Activated CD8-positive, alpha-beta memory T cell treated with anti-CD3 and anti-CD28 coated beads for 1 hour (primary cell): ENCODE measurements at places on chromosomes 3 and 15.

DNA sequence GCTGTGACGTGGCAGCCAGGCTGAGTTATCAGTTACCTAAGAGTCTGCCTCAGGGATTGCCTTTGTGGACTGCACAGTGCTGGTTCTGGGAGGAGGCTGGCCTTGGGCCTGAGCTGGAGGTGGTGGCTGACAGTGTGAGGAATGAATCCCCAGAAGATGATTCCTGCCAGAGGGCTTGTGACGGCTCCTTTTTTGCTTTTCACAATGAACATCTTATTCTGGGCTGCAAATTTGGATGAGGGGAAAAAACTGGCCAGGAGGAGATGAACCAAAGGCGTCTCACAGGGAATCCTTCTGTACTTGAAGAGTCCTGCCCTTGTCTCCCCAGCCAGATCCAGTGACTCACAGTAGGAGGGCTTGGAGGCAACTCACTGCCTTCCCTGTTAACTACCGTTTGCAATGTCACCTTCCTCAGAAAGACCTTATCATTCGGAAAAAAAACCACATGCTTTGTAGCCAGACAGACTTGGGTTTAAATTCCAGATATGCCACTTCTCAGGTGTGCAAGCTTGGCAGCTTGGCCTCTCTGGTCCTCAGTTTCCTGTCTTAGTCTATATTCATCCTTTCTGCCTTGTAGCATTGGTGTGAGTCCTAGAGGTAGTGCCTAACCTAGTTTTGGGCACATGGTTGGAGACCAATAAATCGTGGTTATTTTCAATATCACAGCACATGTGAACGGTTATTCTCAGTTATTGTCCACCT lies 19.1 kb downstream of the ST6GAL1 start:
- no peak for DNase-seq

GRCh38 chr3:95343767-95344166 lies 1280.9 kb downstream of the NSUN3 start:
- DNase-seq: no peak

DNA sequence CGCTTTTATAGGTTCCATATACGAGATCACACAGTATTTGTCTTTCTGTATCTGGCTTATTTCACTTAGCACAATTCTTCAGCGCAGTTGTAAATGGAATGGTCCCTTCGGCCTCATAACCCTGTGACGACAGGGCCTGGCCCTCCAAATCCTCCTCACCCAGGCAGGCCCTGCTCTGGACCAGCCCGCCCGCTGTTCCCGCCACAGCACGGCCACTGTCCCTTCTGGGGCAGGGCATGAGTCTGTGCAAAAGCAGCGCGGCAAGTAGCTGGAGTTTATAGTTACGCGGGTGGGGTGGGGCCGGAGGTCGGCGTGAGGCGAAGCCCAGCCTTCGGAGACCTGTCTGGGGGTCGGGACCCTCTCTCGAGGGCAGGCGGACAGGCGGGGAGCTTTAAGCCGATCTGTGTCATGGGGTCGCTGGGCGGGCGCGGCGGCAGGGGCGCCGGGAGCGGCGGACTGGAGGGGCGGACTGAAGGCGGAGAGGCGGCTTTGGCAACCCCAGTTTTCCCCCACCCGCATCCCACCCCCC lies 543 bp downstream of the ARPIN start:
- no peak for DNase-seq

GRCh38 chr3:157999246-157999645 lies 107.0 kb downstream of the SHOX2 start:
- no peak for DNase-seq

DNA sequence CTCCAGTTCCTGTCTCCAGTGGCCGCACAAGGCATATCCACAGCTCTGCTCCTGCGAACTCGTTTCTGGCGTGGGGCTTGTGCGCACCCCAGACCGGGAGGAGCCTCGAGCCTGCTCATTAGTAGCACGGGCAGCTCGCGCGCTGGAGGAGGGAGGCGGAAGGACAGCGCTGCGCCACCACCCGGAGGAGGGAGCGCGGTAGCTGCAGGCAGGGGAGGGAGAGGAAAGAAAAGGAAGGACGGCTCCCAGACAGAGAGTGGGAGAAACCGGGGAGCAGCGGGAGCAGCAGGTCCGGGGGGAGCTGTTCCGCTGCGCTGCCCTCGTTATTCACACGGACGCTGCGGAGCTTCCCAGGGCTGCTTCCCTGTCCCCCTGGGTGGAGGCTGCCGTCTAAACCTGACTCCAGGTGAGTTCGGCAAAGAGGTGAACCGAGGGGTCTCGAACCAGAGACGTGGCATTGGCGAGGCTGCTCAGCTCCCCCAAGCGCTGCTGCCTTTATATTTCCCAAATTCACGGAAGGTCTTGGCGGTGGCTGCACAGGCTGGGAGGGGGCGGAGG lies 121.3 kb upstream of the ZNF717 start:
- no peak for DNase-seq

GRCh38 chr3:153976891-153977554 lies 144.2 kb upstream of the ARHGEF26 start:
- no peak for DNase-seq

- no peak for DNase-seq
Measured at GRCh38 chr3:48694610-48695392, 9.1 kb upstream of the NCKIPSD start.

- DNase-seq: no peak
Measured at GRCh38 chr15:29704950-29705597, 117.2 kb downstream of the TJP1 start.

DNA sequence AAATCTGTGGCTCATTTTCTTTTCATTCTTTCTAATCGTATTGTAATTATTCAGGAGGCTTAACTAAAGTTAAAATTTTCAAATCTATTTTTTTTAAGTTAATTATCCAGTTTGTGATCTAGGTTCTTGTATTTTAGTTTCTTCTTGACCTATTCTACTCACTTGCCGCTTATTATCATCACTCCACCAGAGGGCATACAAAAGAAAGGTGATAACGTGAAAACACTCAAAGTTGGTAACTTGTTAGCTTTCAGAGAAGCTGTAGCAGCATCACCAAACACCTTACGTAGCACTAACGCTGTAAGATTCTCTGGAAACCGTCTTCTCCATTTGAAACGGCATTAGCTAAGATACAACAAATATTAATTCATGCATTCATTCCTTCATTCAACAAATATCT lies 4.8 kb downstream of the GNB4 start:
- DNase-seq: no peak

DNA sequence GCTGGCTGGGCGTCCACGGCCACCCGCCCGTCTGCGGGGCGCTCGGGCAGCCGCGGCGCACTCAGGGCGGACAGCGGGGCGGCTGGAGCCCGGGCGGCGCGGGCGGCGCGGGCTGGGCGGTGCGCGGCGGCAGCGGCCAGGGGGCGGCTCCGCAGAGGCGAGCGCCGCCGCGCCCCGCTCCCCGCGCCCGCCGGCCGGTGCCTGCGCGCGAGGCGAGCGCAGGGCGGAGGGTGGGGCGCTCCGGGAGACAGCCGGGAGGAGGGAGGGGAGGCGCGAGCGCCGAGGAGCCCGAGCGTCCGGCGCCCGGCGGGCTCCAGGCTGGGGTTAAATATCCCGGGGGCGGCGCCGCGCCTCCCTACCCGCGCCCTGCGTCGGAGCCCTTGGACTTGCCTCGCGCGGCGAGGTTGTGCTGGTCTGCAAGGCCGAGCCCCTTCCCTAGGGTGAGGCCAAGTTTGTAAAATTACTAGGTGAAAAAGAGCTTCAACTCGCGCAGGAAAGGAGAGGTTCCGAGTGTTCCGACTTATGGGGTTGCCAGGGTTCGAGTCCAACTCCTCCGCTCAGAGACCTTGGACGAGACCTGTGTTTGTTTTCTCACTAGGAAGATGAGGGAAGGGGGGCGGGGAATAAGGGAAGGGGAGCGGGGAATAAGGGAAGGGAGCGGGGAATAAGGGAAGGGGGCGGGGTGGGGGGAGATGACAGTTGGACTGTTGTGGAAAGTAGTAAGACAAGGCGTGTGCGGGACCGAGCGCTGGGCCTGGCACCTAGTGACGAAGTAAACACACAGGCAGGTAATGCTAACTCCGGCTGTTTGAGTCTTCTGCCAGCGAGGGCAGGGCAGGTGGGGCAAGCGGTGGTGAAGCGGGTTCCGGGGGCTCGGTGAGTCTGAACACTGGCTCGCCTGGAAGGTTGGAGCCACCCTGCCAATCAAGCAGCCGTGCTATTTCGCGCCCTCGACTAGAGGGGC lies at the start of gene TNFAIP8L3:
TNFAIP8L3 (minus strand) TSS at position 301 of the 964 bp plus-strand sequence. CDS start 311 bp downstream, outside the sequence.
- no peak for DNase-seq

DNA sequence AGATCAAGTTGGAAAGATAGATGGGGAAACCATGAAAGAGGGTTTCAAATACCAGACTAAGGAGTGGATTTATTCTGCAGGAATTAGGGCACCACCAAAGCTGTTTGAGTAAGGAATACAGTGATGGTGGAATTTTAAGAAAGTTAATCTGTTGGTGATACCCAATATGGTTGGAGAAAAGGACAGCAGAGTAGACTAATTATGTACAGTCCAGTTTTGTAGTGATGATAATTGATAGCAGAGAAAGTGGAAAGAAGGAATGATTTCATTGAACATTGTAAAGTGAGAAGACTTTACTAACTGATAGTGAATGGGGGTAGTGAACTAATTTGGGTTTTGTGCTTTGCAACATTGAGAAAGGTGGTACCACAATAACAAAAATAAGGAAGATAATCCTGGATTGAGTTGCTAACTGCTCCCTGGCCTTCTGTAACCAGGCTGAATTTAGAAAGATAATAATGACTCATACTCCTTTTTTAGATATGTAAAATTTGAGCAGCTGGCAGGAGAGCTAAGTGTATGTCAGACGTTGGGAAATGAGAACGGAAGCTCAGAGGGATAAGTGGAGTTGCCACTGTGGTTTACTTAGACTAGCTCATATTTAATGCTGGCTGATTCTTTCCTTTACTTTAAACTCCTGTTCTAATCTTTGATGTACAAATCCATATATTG lies 16.9 kb downstream of the TCAIM start:
- DNase-seq: no peak

DNA sequence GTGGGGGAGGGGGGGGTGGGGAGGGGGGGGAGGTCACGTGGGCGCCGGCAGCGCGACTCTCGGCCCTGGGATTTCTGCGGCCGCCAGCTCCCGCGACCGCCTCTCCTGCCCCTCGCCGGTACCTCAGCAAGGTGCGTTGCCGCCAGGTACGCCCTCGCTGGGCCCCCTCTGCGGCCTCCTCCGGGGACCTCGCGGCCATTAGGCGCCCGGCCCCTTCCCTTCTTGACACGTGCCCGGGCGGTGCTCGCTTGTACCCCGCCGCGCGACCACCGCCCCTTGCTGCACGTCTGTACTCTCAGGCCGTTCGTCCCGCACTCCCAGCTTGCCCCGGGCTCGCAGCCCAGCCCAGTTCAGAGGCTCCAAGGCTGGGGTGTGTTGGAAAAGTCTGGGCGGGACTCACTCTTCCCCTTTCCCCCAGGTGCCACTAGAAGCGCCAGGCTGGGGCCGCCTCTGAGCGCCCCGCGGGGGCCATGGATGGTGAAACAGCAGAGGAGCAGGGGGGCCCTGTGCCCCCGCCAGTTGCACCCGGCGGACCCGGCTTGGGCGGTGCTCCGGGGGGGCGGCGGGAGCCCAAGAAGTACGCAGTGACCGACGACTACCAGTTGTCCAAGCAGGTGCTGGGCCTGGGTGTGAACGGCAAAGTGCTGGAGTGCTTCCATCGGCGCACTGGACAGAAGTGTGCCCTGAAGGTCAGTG lies at the start of gene MAPKAPK3:
MAPKAPK3 (plus strand) TSS at position 56 of the 696 bp plus-strand sequence; CDS start at position 471, 415 bp downstream.
- no peak for DNase-seq

DNA sequence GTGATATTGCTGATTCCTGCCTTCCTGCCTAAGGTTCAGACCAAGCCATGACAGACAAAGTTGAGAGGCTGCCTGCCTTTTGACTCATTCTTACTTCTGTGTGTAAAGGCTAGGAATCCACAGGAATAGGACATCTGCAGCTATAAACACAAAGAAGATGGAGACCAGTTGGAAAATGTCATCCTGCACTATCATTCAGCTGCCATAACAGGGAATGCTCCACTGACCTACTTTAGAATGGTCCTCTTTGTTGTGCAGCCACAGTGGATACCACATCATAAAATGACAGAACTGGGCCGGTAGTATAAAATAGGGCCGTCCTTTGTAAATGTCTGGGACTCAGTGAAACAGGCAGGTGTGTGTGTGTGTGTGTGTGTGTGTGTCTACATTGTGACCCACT lies 75.1 kb downstream of the STAC start:
- no peak for DNase-seq

- no peak for DNase-seq
Measured at GRCh38 chr15:93331545-93332167, 242.6 kb upstream of the RGMA start.

DNA sequence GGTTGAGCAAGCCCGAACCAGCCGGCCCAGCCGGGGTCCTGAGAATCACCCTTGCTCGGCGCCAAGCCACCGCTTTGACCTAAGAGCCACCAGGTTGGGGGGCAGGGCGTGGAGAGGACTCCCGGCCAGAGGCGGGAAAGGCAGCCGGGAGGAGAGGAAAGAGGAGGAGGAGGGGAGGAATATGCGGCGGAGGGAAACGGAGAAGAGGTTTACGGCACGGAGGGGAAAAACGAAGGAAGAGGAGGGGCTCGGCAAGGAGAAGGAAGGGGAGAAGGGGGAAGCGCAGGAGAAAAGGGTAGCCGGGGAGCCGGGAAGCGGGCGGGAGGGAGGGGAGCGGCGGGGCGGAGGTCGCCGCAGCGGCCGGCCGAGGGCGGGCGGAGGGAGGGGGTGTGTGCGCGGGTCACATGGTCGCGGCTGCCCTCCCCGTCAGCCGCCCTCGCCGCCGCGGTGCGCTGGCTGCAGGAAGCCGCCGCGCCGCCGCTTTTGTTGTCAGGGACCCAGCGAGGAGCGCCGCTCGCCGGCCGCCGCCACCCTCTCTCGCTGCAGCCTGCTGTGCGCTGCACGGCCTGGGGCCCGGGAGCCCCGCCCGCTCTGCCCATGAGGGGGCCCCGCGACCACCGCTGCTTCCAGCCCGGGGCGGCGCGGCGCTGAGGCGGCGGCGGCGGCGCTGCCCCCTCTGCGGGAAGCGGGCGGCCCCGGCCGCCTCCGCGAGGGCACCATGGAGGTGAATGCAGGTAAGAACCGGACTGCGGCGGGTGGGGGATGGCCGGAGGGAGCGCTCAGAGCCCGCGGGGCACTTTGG lies at the start of gene NR1D2:
NR1D2 (plus strand) TSS at position 426 of the 802 bp plus-strand sequence; CDS start at position 719, 293 bp downstream.
- DNase-seq: peak; percentile 56

DNA sequence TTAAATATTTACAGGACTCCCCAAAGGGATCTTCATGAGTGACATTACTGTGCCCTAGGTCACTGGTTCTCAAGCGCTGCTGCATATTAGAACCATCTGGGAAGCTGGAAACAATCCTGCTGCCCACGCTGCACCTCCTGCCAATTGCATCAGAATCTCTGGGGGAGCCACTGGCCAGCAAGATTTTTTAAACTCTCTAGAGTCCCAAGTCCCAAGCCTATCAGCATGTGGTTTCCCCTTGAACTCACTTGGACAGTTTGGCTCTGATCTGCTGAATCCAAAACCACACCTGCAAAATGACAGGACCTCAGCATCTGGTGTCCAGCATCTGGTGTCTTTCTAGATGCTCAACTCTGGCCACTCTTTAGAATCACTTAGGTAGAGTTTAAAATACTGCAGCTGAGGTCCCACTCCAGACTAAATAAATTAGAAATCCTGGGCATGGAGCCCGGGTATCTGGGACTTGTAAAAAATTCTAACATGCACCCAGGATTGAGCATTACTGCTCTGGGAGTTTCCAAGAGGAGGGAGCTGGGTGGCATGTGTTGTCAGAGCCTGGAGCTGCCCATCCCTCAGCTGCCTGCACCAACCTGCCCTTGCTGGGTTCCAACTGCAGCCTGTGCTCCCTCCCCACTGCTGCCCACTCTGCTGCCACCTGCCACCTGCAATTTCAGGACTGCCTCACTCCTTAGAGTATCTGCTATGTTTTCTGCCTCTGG lies 311.3 kb downstream of the SLC9A9 start:
- no peak for DNase-seq

GRCh38 chr15:88986949-88987590 lies 73.9 kb upstream of the MFGE8 start:
- no peak for DNase-seq
